ENCODE measurements at places on chromosomes 3 and 15. TPM values are rescaled to one million over a fixed set of nuclear protein-coding genes. Genes with fewer than 3 reads are reported as not detected.

DNA sequence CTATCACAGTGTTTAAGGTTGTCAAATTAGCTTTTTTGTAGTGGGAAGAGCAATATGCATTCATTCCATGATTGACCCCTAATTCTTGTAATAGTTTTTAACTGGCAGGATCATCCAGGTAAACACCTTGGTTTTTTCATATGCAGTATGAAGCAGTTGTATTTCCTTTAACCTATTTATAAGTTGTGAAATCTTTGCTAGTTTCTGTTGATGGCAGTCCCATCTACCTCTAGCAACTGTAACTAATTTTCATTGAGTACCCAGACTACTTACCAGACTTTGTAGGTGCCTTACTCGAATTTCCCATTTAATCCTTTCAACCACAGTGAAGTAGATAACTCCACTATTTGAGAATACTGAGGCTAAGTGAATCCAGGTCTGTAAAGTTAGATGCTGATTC lies 6.1 kb downstream of the FXR1 start:
- DNase-seq: no peak

DNA sequence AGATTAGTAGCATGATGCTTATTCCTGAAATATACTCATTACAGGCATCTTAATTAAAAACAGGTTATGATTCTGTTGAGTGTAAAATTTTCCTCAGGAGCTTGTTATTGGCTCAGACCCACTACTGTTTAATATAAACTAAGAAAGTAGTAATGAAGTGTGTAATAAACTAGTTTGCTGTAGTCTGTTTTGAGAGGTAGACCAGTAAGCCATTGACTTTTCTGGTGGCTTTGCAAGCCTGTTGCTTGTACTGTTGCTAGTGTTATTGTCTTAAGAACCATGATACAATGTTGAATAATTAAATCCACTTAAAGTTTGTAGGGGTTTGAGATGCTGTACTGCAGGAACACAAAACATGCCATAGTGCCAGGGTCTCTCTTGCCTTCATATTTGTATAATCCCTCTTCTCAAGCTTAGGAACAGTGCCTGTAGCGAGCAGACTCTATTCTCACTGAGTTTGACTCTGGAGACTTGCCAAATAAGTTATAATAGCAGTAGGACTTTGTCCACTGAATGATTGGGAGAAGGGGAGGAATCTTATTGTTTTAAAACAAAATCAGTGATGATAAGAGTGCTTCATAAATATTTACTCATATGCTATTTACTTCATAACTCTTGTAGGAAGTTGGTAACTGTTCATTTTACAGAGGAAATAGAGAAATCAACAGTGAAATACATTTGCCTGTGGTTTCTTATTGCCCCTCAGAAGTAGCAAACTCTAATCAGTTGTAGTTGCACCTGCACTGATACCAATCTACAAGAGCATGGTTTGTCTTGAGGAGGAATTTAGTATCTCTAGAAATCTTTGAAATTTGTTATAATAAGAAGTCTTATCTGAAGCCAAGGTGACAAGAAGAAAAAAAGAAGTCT lies 13.4 kb downstream of the TCF12 start:
- no peak for DNase-seq

- no peak for DNase-seq
Observed at GRCh38 chr15:61634837-61635236, 405.7 kb upstream of the RORA start.

- no peak for DNase-seq
Observed at GRCh38 chr3:140344601-140345205, 333.2 kb upstream of the TRIM42 start.

- no peak for DNase-seq
Observed at GRCh38 chr15:42349186-42349585, 10.1 kb upstream of the CAPN3 start.

DNA sequence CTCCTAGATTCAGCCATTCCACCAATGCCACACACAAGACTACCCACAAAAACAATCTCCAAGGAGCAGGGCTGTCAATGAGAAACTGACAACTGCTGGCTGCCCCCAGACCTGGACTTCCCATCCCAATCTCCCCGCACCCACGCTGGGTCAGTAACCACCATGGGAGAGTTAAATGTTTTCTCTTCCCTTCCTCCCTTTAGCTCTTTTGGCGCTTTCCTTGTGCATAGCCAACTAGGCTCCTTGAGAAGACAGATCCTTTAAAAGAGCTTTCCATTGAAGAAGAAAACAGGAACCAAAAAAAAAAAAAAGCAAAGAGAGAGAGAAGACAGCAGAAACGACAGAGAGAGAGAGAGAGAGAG lies 8.3 kb downstream of the BCL6 start:
- DNase-seq: no peak

DNA sequence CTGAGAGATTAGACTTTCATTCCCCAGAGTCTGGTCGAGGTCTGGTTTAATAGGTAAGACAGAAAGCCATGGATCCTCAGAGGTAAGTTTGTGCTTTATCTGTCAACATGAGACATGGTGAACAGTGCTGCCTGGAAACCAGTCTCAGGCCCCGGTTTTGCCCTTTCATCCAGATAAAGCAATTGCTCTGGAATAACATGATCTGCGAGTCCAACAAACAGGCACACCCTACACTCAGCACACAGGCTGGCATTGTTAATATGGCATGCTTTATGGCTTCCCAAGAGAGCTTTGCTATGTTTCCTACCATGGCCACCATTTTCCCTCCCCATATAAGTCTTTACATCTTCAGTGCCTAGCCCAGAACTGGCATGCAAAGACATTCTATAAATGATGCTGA lies 30.1 kb upstream of the MNS1 start:
- no peak for DNase-seq

- no peak for DNase-seq
Observed at GRCh38 chr15:48596415-48596814, 49.1 kb downstream of the FBN1 start.

DNA sequence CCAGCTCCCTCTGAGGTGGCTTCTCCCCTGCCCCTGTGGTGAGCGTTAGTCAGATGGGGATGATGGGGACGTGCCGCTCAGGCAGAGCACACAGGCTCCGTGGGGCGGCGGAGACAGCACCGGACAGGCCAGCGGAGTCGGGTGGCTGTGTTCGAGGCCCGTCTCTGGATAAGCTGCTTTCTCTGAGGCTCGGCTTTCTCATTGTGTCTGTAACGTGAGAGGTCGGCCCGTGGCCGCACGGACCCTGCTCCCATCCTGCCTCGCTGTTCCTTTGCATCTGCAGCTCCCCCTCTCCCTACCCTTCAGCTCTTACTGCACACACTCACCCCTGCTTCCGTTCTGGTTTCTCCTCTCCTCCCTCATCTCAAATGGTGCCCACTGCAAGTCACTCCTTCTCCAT lies 62.5 kb downstream of the FAM43A start:
- no peak for DNase-seq

- DNase-seq: no peak
Observed at GRCh38 chr3:121606106-121606505, 12.9 kb downstream of the FBXO40 start.

The FANCD2OS gene
- total RNA-seq: not detected

The C3orf62 gene
- total RNA-seq: 10.9 TPM

The KLHL6 gene
- 36.9 TPM for total RNA-seq

- no peak for DNase-seq
Observed at GRCh38 chr3:25677121-25677520, 12.4 kb upstream of the TOP2B start.

DNA sequence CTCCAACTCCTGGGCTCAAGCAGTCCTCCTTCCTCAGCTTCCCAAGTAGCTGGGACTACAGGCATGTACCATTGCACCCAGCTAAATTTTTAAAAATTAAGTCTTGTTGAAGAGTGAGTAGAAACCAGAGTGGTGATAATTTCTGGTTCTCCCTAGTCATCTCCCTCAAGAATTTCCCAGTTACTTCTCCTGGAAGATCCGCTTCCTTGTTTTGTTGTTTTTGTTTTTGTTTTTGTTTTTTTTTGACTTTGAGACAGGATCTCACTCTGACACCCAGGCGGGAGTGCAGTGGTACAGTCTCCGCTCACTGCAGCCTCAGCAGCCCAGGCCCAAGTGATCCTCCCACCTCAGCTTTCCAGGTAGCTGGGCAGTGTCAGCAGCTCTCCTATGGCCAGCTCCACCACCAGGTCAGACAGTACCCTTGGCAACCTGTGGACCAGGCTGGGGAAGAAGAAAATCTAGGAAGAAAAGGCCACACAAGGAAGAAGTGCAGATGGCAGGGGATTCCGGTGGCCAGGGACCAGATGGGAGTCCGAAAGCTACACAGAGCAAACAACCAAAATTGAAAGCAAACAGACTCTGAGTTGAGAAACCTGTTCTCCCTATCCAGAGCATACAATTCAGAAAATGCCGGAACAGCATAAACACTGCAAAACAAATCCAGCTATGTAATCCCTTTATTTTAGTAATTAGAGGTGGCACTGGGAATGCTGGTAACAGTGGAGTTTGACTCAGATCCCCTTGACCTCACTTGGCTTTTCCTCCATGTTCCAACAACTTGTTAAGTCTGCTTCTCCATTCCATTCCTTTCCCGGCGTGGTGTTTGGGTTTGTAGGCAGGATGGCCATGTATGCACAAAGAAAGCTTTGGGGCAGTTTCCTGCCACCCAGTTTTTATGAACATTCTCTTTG lies 266.6 kb upstream of the CTDSPL start:
- DNase-seq: no peak

The ITIH1 gene
- not detected for total RNA-seq

- peak; percentile 47 for DNase-seq
Observed at GRCh38 chr15:98442379-98442833, 205.9 kb upstream of the IGF1R start.

- no peak for DNase-seq
Observed at GRCh38 chr3:46460051-46460450, 4.7 kb downstream of the LTF start.

DNA sequence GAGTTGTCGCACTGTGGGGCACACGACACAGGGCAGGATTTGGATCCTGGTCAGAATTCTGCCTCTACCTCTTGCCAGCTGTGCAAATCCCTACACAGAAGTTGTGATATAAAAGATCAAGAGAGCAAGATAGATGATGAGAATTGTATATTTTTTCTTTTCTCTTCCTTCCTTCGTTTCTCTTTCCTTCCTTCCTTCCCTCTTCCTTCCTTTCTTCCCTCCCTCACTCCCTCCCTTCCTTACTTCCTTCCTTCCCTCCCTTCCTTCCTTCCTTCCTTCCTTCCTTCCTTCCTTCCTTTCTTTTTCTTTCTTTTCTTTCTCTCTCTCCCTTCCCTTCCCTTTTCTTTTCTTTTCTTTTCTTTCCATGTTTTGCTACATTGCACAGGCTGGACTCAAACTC lies 12.0 kb upstream of the AHSG start:
- no peak for DNase-seq

The ARNT2 gene
- total RNA-seq: not detected

The ROPN1 gene
- total RNA-seq: not detected

The LHFPL4 gene
- total RNA-seq: not detected

DNA sequence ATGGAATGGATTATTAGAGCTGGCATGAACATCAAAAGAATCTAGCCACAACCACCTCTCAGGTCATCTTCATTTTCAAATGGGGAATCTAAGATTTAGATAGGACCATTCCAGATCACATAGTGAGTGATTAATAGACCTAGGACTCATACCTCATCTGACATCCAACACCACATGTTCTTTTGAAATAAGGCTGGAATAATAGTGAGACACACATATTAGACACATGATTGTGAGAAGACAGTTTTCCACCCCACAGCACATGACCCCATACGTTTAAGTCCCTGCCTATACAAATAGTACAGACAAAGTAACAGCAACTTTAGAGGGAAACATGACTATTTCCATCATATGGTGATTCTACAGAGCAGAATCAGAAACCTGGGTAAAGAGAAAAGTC lies 344.7 kb upstream of the TPRG1 start:
- no peak for DNase-seq

- DNase-seq: no peak
Observed at GRCh38 chr3:143283432-143284128, 164.0 kb downstream of the CHST2 start.

The RPS27L gene
- 177 TPM for total RNA-seq

The IL12A gene
- 0.65 TPM for total RNA-seq

The UROC1 gene
- not detected for total RNA-seq

DNA sequence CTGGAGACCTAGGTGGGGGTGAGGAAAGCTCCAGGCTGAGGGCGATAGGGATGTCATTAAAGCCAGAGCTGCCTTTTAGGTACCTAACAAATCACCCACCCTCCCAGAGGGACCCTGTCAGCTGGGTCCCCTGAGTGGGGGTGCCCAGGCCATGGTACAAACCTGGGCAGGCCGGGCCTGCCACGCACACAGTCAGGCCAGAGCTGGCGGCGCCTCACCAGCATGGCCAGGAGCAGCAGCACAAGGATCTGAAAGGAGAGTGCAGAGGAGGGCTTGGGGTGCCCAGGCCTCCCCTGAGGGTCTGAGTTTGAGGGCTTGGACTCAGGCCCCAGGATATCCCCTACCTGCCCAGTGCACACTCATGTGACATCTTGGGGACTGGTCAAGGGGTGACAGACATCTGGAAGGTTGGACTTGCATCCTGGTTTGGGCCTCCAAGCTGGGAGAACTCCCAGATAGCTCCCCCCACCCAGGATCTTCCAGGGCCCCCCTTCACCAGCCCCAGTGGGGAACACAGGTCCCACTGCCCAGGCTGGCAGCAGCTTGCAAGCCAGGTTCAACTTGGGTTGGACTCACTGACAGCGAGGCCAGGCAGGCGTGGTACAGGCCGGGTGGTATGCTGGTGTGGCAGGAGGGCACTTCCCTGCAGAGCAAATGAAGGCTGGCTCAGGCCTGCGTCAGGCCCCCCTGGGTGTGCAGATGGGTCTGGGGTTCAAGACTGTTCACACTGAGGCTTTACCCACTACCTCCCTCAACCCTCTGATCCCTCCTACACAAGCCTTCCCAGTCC lies 5.2 kb downstream of the STRA6 start:
- DNase-seq: no peak

The AGTR1 gene
- total RNA-seq: not detected

- DNase-seq: no peak
Observed at GRCh38 chr3:4990069-4990468, 10.8 kb downstream of the BHLHE40 start.

The LYSMD2 gene
- 27.3 TPM for total RNA-seq

The CYP8B1 gene
- not detected for total RNA-seq
